ENCODE measurements at places on chromosomes 7 and 10.

DNA sequence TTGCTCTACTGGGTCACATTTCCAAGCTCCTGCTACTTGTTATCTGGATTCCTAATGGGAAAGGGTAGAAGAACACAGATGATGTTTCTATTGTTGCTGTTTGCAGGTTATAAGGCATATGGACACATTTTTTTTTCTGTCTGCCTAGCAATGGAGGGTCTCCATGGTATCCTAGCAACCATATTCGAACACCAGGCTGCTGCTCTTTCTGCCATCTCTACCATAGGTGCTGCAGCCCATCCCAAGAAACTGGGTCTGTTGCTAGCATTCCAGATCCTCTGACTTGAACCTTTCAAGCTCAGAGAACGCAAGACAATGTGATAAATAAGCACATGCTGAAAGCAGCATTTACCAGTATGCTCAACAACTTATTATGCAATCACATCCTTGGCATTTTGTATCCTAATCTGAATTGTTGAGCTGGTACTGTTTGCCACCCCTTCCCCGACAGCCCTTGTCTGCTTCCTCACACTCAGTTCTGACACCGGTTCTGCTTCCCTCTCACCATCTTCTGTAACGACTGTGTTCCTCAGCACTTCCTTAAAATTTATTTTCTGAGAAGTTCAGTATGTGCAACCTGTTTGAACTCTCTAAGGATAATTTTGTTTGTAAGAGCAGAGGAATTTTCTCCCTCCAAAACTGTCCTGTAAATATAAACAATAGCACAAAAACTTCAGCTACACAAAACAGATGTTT is 6.2 kb downstream of the PRKG1 start:
- DNase-seq, result no peak

DNA sequence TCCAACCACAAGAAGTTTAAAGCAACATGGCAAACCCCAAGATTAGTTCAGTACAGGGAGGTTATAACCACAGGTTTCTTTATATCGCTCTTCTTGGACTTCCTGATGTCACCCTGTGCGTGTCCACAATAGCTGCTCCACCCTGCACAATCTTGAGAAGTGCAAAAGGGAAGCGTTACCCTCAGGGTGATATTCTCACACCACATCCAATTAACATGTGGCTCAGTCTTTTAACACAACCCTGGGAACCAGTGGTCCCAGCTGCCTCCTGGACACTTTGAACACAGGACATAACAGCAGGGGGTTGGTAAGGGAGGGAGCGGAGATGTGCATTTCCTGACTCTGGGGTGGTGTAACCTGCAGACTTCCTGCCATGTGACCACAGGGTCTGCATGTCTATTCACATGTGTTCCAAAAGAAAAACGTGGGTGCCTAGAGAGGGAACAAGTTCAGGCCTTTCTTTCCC is 64.6 kb downstream of the GSAP start:
- DNase-seq, result no peak

DNA sequence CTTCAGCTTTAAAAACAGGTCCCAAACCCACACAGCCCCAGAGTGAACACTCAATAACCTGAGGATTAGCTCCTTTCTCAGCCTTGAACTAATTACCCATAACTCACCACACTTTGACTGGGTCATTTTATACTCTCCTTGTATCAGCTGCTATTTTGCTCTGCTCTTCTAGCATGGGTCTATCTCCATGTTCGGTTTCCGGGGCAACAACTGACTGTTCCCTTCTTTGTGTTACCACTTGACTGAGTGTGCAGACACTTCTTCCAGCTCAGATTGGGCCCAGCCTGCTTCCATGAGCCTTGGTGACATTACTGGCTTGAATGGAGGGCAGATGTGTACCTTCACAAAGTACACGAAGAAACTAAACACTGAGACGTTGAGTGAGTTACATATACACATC is 31.5 kb upstream of the PRPS1L1 start:
- DNase-seq, result no peak

DNA sequence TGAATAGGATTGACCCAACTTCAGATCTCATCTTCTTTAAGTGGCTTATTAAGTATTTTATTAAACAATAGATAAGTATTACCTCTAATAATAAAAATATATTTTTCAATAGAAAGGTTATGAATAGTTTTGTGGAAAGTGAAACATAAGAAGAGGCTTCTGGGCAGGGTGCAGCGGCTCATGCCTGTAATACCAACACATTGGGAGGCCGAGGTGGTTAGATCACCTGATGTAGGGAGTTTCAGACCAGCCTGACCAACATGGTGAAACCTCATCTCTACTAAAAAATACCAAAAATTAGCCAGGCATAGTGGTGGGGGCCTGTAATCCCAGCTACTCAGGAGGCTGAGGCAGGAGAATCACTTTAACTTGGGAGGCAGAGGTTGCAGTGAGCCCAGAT is 26.5 kb downstream of the GPR85 start:
- DNase-seq, result no peak

- DNase-seq, result peak; percentile 27
These were observed 2.5 kb downstream of the TRIM8 start for GRCh38 chr10:102646610-102647442.

GRCh38 chr10:67926951-67927350 is 42.5 kb downstream of the SIRT1 start:
- no peak for DNase-seq

GRCh38 chr7:47501406-47501805 is 80.5 kb downstream of the TNS3 start:
- no peak for DNase-seq

- DNase-seq, result no peak
These were observed 15.5 kb downstream of the AMPH start for GRCh38 chr7:38615665-38616064.

- no peak for DNase-seq
These were observed 204.0 kb upstream of the AOAH start for GRCh38 chr7:36928311-36928710.

GRCh38 chr7:45196374-45196773 is 38.8 kb downstream of the RAMP3 start:
- no peak for DNase-seq

GRCh38 chr10:75611172-75611992 is 180.0 kb downstream of the LRMDA start:
- DNase-seq, result no peak

DNA sequence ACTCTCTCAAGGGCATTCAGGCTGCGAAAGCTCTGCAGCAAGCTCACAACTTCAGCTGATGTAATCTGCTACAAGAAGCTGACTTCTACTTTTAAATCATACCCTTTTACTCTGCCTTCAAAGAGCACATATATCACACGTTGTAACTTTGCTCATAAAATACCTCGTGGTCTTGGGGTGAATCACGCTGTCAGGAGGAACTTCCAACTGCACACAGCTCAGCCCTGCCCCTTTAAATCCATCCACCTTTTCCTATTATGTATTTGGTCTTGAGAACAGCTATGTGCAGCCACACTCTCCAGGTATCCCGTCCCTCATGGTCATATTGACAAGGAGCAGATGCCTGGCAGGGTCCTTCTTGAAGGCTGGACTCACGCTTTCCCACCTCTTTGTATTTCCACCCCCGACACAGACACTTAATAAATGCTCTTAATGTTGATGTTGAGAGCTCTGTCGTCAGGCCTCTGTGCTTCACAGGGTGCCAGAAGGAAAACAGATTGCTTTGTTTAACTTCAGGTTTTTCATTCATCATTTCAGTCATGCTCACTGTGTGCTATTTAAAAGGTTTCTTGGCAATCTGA is 47.6 kb downstream of the ICA1 start:
- no peak for DNase-seq

- DNase-seq, result no peak
These were observed 147.4 kb downstream of the PDE1C start for GRCh38 chr7:31922848-31923247.

GRCh38 chr7:94374721-94375566 is 19.8 kb upstream of the COL1A2 start:
- no peak for DNase-seq

- no peak for DNase-seq
These were observed 31.4 kb downstream of the FIGNL1 start for GRCh38 chr7:50418526-50419290.

GRCh38 chr7:44445986-44446671 is 44.3 kb downstream of the NUDCD3 start:
- DNase-seq, result no peak

DNA sequence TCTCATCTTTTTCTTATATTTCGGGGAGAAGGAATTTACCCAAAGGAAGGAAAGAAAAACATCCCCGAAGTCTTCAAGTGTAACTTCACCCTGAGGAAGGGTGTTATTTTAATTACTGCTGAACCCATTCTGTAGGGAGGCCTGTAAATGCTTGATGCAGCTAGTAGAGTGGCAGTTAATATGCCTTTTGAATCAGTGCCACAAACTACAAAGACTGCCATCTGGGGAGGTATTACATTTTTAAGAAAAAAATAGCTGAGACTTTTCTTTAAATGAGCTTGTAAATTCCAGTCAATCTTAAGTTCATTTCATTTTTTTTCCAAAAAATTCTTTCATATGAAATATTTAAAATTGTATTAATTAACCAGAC is 233.1 kb upstream of the FERD3L start:
- no peak for DNase-seq

- DNase-seq, result no peak
These were observed 161.5 kb upstream of the AGR3 start for GRCh38 chr7:17043012-17043877.

GRCh38 chr7:41915871-41916270 is 213.0 kb upstream of the INHBA start:
- DNase-seq, result no peak

DNA sequence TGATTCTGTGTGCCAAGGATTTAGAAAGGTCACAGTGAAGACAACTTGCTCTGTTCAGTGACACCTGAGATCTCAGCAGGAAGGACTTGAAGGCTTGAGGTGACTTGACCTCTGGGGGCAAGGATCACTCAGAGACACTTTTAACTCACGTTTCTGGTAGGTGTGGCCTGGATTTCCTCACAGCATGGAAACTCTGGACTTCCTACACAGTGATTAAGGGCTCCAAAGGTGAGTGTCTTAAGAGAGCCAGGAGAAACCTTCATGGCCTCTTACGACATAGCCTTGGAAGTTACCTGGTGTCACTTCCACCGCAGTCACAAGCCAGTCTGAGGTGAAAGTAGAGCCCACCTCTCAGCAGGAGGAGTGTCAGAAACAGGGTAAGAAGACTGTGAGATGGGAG is 38.1 kb upstream of the ADO start:
- DNase-seq, result no peak

GRCh38 chr10:72318418-72319262 is 36.1 kb downstream of the DNAJB12 start:
- no peak for DNase-seq

- no peak for DNase-seq
These were observed 130.5 kb upstream of the PFKP start for GRCh38 chr10:2936816-2937215.

DNA sequence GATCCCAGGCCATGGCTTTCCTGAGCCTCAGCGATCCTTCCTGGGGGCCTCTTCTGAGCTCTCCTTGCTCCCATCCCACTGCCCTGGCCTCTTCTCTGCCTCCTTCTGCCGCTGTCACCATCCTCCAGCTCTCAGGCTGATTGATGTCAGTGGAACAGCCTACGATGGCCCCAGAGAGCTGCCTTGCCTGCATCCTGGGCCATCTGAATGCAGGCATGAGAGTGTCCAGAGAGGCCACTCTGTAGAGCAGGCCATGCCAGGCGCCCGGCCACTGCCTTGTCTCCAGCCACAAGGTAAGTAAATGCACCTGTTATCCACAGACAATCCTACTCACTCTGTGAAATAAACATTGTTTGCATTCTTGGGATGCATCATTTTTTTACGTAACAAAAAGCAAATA is 171.4 kb upstream of the PPP2R2D start:
- DNase-seq, result no peak

DNA sequence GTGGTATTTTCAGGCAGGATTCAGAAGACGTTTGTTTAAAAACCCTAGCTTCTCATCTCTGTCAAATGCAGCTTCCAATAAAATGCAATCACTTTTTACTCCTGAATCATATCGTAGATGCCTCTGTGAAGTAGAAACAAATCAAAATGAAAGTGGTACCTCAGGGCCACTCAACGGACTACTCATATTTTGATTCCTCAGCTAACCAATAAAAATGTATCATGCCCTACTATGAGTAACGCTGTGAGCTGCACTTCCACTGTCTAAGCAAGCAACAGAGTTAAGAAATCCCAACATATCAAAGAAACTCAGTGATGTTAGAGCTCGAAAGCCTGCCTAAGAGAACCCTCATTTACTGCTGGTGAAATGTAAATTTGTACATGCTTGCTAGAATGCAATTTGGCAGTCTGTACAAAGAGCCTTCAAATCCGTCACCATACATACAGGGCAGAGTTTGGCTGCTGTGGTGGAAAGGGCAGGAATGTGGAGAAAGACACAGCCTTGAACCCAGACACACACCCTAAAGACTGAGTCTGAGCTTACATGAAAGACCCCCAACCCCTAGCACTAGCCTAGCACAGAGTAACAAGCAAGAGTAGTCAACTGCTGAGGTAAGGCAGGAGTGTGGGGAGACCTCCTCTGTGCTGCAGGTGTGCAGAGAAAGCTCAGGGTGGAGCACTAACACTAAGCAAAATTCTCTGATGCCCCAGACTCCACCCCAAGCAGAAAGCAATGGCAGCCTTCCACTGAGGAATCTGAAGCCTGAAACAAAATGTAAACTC is 151.5 kb downstream of the ANK3 start:
- no peak for DNase-seq

GRCh38 chr7:91434836-91435235 is 170.6 kb downstream of the FZD1 start:
- no peak for DNase-seq

- no peak for DNase-seq
These were observed 44.1 kb downstream of the DGKB start for GRCh38 chr7:14858410-14858809.

DNA sequence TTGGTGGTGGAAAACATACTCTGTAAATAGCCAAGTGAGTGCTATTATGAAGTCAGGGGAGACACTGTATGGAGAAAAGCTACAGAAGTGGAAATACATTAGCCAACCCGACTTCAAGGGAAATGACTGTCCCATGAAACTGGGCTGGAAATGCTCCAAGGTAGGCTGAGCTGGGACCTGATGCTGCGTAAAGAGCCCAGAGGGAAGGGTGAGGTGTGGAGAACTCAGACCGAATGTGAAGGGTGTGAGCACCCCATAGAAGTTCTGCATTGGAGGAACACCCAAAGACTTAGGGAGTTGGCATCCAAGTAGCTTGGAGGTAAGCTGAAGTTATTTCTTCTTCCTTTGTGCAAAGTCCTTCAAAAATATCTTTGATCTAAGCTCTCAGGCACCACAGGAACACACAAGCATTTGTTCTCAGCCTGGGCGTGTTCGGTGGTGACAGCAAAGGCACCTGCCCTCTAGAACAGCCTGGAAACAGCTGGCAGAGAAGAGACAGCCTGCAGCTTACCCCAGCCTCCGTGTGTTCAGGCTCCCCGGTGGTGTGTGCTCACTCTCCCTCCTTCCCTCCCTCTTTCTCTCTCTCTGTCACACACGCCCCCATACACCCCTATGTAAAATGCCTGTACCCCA is 19.1 kb upstream of the GJD4 start:
- DNase-seq, result no peak

GRCh38 chr10:59433720-59434428 is 71.5 kb upstream of the FAM13C start:
- no peak for DNase-seq

GRCh38 chr10:21183025-21183424 is 285.9 kb upstream of the NEBL start:
- no peak for DNase-seq

- DNase-seq, result no peak
These were observed 139.0 kb upstream of the ADCY1 start for GRCh38 chr7:45435131-45435530.

GRCh38 chr7:79217468-79217867 is 236.0 kb downstream of the MAGI2 start:
- no peak for DNase-seq

- DNase-seq, result no peak
These were observed 200.6 kb downstream of the TWIST1 start for GRCh38 chr7:18916826-18917225.
